ENCODE measurements at places on chromosomes 3 and 15. TPM values are rescaled to one million over a fixed set of nuclear protein-coding genes. Genes with fewer than 3 reads are reported as not detected.

Gene MYO9A
- 44.6 TPM for total RNA-seq

Gene BCL2A1
- total RNA-seq, result not detected

Gene MAP6D1
- total RNA-seq, result 10.0 TPM

DNA sequence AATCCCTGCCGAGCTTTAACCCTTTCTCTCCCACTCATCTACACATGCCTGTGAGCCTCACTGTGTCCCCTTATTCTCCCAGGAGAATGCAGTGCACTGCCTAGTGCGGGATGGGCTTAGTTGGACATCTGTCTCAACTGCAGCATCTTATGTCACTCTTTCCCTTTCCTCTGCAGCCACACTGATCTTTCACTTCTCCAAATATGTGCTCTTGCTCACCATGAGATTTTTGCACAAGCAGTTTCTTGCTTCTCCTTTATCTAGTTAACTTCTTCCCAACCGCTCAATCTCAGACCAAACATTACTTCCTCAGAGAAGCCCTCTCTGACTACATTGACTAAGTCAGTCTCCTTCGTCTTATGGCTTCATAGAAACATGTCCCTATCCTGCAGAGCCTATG, 292.3 kb downstream of the KBTBD8 start:
- no peak for DNase-seq

DNA sequence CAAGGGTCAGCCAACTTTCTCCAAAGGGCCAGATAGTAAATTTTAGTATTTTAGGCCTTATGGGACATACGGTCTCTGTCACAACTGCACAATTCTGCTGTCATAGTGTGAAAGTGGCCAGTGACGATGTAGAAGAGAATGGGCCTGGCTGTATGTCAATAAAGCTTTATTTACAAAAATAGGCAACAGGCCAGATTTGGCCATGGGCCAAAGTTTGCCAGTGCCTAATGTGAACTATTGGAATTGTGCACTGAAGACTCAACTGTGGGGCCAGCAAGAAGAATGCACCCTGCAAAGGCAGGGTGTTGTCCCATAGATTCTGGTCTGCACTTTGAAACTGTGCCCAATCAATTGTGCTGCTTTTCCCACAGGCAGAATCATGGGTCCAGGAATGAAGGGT, 69.4 kb upstream of the PRR23E start:
- DNase-seq, result no peak

DNA sequence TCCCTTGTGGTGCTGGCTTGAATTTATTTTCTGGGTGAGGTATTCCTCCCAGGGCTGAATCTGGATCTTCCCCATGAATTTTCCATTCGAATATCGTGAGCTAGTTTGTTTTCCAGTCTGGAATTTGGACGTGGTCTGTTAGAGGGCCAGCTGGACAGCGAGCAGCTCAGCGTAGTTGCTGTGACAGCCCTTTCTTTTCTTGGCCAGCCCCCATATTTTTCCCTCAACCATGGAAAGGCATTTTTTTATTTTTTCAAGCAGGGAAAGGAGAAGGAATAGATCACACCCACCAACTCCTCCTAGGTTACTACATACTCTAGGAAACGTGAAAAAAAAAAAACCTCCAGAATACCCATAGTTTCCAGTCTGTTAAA, 152.0 kb downstream of the KLHL25 start:
- no peak for DNase-seq

DNA sequence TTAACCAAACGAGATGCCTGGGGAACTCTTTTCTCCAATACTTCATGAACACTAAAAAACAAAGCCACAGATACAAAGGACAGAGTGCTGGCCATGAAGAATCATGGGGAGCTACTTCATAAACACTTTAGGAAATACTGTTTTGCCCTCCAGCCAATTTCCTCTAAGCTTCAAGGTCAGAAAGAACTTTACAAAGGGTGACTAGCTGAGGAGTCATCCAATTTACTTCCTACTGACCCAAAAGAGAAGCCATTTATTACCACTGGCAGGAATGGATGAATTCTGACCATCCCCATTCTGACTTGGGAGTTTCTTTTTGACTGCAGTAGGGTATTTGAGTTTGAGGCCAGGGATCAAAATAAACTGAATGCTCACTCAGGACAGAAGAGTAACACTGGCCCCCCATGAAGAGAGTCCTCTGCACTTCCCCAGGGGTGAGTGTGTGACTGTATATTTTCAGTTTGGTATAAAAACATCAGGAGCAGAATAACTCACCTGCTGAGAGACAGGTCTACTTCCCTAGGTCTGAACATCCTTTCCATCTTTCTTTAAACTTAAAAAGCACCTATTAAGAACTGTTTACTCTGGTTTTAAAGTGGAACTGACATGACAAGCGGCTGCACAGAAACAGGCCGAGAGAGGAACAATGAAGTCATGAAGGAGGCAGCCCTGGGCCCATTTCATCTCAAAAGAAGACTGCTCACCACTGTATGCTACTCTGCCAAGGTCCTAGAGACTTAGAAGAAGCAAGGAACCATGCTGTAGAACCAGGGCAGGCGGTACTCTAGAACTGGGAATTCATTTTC, 203.6 kb downstream of the TNIK start:
- DNase-seq, result no peak

DNA sequence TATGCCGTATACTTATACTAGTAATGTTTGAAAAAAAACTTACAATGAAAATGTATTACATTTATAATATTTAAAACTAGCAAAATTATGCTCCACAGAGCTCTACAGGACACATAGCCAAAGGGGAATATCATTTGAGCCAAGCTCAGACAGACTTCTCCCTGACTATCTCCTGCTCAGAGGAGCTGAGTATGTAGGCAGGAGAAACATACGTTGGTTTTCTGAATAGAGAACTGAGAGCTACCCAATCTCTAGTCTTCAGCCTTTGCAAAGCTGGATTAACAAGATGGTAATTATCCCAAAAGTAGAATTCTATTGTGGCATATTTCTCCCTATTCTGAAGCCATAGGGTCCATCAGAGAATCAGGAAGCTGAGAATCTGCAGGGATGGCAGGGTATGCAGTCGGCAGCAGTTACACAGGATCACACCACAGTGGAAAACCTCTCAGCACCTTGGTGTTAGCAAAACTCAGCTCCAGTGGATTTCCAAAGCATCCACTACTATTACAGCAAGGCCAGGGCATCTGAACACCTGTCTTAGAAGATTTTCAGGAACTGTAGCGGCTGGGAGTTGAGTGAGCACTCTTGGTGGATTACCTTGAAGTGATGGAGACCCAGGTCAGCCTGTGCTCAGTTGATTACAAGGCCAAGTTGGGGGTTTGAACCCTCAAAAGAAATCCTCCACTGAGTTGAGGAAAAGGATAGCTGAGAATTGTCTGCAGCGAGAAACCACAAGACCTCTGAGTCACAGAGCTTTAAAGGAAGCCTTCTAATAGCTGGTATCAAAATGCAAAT, 30.1 kb downstream of the GPR15 start:
- DNase-seq, result no peak

GRCh38 chr3:88742106-88742505, 365.3 kb upstream of the EPHA3 start:
- DNase-seq, result no peak

GRCh38 chr3:34570916-34571705, 772.7 kb downstream of the PDCD6IP start:
- no peak for DNase-seq
